ENCODE measurements at places on chromosomes 1 and 21.
A peak's percentile ranks its signal among the peaks of the same experiment; 100 is the strongest.

- no peak for DNase-seq
Observed at GRCh38 chr1:89917353-89917752, 77.6 kb upstream of the ZNF326 start.

GRCh38 chr1:147388969-147389368 is 146.5 kb downstream of the CHD1L start:
- DNase-seq = no peak

GRCh38 chr21:31371715-31372470 is 27.8 kb upstream of the TIAM1 start:
- peak; percentile 58 for DNase-seq

GRCh38 chr1:37471345-37472231 is 2.8 kb upstream of the ZC3H12A start:
- DNase-seq = peak; percentile 66

- no peak for DNase-seq
Observed at GRCh38 chr1:116178837-116179236, 67.6 kb downstream of the MAB21L3 start.

GRCh38 chr1:29711582-29712283 is 475.4 kb downstream of the PTPRU start:
- no peak for DNase-seq

DNA sequence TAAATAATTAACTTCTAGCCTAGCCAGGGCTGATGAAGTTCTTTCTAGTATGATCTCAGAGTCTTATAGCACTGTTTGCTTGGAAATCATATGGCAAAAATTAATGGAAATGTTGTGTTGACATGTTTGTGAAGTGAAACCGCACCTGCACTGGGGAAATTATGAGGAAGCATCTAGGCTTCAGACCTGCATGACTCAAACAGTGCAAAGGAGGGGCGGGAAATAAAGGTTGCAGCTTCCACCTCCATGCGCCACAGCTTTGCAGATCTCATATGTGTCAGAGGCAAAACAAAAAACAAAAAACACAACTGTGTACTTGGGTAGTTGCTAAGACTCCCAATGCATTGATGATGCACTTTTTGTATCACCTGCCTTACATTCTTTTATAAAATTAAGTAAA is 1080.6 kb downstream of the PLA2G4A start:
- DNase-seq = no peak

- no peak for DNase-seq
Observed at GRCh38 chr1:25727635-25728286, 72.2 kb upstream of the SELENON start.

DNA sequence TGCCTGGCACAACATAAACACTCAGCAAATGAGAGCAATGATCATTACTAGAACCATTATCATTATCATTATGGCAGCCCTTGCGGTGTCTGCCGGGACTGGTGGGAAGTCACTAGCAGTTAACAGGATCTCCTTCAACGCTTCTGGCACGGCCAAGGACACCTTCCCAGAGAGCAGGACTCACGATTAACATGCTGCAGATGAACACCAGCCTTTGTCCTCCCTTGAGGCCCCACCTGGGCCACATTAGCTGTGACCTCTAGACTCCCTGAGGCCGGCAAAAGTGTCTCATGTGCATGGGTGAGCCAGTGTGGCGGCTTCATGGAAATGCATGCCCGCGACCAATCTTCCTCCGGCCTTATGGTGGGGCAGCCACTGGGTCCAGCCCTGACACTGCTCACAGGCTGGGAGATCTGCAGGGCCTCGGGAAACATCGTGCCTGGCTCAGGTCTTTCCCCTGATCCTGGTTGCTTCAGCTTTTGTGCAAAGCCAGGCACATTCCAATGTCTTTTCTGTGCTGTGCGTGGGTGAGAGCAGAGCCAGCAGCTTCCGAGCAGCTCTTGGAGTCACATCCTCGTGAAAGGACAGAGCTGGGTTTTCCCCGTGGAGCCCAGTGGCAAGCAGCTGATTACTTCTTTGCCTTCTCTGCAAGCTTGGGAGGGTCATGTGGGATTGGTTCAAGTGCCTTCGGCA is 107.3 kb downstream of the HMGB4 start:
- DNase-seq = no peak

GRCh38 chr1:99594205-99594604 is 51.7 kb upstream of the PALMD start:
- DNase-seq = no peak

DNA sequence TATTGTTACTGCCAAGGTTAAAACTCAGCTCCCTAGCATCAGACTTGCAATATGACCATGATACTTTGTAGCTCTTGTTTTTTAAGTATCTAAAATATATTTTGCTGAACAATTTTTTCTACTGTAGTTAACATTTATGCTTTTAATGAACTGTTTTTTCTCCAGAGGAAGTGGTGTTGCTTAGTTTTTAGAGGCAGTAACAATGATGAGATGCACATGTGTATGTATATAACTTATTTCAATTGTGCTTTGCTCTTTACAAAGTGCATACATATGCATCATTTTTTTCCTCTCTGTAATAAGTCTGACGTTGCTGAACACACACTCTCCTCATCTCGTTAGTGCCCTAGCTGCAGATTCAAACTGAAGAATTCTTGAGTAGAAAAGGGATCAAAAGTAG is 418.8 kb downstream of the ZP4 start:
- DNase-seq = no peak

DNA sequence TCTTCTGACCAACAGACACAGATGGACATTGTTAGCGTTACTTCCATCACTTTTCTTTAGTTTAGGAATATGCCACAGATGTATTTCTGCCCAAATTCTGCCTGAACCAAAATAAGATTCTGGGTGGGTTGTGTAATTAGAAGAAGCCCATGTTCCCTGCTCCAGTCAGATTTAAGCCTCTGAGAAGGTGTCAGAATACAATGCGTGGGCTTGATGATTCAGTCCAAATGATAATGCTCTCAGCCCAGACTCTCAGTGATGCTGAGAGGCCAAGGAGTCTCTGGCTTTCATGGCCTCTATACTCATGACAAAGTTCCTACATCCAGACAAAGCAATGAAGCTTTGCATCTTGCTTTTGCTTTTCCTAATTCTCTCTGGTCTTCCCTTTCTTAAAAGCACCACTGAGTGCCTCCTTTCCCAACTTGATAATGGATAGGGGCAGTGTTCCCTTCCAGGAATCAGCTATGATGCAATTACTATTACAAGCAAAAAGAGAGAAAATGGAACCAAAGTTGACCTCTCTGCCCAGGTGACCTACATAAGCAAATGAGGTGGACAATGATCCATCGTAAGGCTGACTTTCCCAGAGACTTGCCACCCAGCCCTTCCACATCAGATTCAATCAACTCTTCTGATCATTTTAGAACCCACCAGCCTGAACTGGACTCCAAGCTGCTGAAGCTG is 8.8 kb downstream of the SEC16B start:
- DNase-seq = no peak

DNA sequence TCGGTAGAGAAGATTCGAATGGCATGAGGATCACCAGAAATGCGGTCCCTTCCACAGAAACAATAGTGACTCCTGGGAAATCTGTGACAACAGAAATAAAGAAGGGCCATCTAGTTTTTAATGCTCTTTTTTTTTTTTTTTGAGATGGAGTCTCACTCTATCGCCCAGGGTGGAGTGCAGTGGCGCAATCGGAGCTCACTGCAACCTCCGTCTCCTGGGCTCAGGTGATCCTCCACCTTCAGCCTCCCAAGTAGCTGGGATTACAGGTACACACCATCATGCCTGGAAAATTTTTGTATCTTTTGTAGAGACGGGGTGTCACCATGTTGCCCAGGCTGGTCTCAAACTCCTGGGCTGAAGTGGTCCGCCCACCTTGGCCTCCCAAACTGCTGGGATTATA is 43.9 kb downstream of the L1TD1 start:
- DNase-seq = no peak

- DNase-seq = no peak
Observed at GRCh38 chr1:35192056-35192852, 691 bp downstream of the SFPQ start.

DNA sequence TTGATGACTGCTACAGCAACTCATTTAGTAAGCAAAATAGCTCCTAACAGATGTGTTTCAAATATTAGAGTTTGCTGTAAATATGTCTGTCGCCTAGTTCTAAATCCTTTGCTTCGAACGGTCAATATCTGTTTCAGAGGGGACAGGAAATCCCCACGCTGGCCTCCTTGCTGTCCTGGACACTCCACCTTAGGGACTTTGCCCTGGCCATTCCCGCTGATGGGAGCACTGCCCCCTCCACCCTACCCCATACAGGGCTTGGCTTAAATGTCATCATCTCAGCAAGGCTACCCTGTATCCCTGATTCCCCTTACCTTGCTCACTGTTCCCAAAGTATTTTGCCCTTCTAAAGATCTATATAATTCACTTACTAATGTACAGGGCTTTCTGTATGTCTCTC is 86.1 kb upstream of the HIVEP3 start:
- DNase-seq = no peak

- no peak for DNase-seq
Observed at GRCh38 chr1:39230261-39231190, 26.0 kb downstream of the MACF1 start.

GRCh38 chr1:154440036-154440804 is 35.1 kb downstream of the IL6R start:
- no peak for DNase-seq

- no peak for DNase-seq
Observed at GRCh38 chr1:209769171-209769904, 13.5 kb downstream of the TRAF3IP3 start.

- no peak for DNase-seq
Observed at GRCh38 chr1:6303397-6304012, 42.6 kb upstream of the GPR153 start.

DNA sequence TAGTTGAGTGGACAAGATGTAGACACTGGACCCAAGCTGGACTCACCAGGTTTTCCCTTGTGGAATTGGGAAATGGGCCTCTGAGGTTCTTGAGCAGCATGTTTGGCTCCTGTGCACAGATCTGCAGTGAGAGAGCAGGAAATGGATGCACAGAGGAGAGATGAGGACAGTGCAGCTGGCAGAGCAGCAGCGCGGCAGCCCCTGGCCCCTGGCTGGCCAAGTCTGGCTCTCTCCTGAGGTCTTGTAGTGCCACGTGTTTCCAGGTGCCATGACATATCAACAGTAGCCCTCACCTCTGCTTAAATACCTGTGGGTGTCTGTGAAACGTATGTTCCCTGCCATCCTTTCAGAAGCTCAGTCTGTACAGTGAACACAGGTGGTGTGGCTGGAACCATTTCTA is 19.2 kb upstream of the BCL10 start:
- DNase-seq = no peak

- DNase-seq = no peak
Observed at GRCh38 chr1:92902406-92902744, 58.9 kb downstream of the DIPK1A start.

DNA sequence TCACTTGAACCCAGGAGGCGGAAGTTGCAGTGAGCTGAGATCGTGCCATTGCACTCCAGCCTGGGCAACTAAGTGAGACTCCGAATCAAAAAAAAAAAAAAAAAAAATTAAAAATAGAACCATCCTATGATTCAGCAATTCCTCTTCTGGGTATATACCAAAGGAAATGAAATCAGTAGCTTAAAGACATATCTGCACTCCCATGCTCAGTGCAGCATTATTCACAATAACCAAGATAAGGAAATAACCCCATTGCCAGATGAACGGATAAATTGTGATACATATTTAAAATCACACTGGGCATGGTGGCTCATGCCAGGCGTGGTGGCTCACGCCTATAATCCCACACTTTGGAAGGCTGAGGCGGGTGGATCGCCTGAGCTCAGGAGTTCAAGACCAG is 23.8 kb downstream of the ALDH9A1 start:
- DNase-seq = no peak

GRCh38 chr1:8226747-8227146 is 91.2 kb upstream of the SLC45A1 start:
- no peak for DNase-seq

GRCh38 chr1:115557715-115558114 is 84.1 kb upstream of the VANGL1 start:
- no peak for DNase-seq

DNA sequence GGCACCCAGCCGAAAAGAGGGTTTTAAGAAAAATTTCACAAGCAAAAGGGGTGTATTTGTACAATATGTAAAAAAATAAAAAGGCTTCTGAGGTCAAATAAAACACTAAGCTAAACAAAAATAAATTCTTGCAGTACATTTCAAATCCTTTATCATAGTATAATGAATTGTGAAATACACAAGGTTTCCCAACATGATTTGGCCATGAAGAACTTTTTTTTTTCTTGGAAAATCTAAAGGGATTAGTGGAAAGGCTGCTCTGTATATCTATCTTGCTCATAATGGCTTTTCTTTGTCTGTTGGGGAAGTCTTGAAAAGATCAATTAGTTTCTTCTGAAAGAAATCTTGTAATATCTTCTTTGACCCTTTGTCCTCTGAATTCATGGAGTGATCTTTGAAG is 593.4 kb downstream of the PLPP3 start:
- no peak for DNase-seq

DNA sequence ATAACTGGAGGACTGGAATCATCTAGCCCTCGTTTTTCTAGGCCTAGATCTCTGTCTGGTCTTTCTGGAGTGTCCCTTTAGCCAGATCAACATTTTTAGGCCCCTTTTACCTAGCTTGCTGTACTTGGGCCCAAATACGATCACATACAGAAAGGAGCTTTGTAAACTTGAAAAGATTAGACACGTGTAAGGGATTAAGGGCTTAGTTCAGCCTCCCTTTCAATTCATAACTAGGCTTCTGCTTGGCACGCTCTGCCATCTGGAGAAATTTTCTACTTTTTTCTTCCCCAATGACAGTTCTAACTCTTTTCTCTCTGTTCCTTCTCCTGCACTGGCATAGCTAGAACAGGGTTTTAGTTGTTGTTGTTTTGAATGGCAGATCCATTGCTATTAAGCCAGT is 153.3 kb upstream of the BEND5 start:
- DNase-seq = no peak

GRCh38 chr21:43832648-43833047 is 32.4 kb upstream of the AGPAT3 start:
- DNase-seq = no peak

DNA sequence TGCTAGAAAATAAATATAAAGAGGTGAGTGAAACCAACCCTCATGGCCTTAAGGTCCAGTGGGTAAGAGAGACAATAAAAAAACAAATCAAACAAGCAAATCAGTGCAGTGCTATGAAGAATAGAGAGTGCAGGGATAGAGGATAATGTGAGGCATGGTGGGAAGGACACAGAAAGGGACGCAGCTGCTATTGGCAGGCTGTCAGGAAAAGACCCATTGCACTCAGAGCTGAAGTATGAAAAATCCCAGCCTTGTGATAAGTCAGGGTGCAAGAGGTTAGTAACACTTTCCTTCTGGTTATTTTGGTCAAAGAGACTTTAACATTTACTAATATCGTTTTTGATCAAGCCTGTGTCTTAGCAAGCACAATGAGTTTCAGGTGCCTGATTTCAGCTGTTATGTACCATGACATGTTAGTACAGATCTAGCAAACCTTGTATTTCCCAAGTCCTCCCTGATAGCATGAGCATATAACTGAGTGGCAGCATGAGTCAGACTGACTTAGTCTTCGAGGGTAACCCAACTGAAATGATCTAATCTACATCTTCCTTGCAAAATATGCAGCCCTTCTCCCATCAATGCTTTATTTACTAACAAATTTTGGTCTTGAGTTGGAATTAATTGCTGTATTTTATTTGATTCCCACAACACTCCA is 31.7 kb downstream of the CHML start:
- no peak for DNase-seq

- no peak for DNase-seq
Observed at GRCh38 chr21:35791541-35792325, 268.6 kb downstream of the SETD4 start.

GRCh38 chr1:27099587-27100334 is 55.2 kb downstream of the SLC9A1 start:
- no peak for DNase-seq
